Motor neuron (in vitro differentiated cells): ENCODE measurements at places on chromosomes 11 and 22.
A peak's percentile ranks its signal among the peaks of the same experiment; 100 is the strongest.

- ATAC-seq = peak; percentile 95
Measured at GRCh38 chr11:47593934-47594855, at the start of gene C1QTNF4. TSS of gene C1QTNF4 (minus strand) at chr11:47594411. CDS start at chr11:47590810, 3,601 bp downstream.

DNA sequence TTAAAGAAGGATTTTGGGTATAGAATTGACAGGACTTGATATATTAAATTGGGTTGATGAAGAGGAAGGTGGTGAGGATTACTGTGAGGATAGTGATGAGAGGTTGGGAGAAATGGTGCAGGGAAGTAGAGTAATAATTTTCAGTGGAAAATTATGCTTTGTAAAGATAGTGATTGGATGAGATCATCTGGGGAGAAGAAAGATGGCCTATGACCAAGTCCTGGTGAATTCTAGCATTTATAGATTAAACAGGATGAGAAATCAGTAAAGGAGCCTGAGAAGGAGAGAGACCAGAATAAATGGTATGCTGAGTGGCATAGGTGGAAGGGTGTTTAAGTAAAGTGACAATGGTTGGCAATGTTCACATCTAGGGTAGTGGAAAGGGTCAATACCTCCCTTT lies 15.0 kb downstream of the IPO7 start:
- no peak for ATAC-seq

DNA sequence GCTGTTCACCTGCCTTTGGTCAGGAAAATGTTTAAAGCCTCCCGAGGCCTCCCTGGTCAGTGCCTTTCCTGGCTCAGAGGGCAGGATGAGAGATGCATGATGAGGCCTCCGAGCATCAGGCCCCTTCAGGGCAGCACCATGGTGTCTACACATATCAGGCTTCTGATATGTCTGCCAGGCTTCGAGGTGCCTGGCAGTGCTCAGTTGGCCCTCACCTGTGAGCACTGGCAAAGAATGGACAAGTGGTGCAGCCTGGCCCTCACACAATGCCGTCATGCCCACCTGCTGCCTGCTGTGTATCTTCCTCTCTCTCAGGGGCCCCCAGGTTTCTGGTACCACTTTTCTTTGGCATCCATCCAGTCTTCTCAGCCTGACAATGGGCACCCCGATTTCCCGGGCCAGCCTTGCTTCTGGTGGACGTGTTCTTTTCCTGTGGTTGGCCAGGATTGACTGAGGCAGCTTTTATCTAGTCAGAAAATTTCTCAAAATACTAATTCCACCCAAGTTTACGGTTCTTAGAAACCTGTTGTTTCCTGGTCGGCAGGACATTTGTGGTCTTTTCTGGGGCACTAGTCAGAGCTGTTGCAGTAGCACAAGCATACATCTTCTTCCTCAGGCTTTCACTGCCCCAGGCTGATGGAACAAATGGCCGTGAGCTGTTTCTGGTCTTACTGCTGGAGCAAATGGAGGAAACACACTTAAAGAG lies 76.8 kb upstream of the SUSD2 start:
- no peak for ATAC-seq

DNA sequence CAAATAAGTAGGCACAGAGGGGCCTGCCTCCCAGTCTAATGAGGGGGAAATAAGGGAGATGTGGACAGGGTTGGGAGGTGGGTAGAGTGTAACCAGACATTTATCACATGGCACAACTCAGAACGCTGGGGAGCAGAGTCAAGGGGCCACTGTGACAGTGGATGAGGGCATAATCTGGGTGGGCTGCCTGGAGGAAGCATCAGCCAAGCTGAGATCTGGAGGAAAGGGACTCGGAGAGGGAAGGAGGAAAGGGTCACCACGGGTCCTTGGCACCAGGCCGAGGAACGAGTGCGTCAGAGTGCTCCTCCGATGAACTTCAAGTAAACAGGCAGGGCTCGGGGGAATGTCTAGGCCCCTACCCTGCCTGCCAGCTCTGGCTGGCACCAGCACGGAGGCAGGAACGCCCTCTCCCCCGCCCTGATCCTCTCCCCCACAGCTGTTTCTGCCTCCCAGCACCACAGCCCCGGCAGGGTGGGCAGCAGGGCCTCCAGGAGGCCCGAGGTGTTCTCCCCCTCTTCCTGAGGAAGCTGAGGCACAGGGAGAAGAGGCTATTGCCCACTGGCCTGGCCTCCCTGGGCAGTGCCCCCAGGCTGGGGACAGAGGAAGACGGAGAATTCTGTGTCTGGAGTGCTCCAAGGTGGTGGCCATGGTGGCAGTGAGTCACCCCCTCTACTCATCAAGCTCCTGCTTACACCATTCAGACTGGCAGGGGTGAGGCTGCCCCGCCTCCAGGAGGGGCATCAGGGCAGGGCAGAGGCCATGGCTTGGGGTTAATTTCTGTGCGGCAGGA lies 4.2 kb downstream of the ALDH3B1 start:
- no peak for ATAC-seq

GRCh38 chr11:108302121-108302785 lies 79.4 kb downstream of the ATM start:
- ATAC-seq = no peak

DNA sequence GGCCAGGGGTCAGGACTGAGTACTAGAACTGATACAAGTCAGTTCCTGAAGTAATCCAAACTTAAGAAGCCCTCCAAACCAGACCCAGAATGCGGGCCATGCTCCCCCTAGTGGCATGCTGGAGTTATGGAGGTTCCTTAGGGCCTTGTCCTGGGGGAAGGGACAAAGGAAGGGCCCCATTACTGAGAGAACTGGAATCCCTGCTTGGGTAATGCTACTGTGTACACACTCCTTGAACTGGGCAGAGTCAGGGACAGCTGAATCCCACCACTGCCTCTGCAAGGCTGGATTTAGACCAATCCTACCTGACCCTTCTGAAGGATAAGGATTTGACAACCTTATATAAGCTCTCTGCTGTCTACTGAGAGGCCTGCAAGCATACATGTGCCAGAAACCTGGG lies 97.3 kb upstream of the AKIP1 start:
- ATAC-seq = peak; percentile 41

- peak; percentile 32 for ATAC-seq
Measured at GRCh38 chr11:47587723-47588326, 1.3 kb downstream of the FAM180B start.

DNA sequence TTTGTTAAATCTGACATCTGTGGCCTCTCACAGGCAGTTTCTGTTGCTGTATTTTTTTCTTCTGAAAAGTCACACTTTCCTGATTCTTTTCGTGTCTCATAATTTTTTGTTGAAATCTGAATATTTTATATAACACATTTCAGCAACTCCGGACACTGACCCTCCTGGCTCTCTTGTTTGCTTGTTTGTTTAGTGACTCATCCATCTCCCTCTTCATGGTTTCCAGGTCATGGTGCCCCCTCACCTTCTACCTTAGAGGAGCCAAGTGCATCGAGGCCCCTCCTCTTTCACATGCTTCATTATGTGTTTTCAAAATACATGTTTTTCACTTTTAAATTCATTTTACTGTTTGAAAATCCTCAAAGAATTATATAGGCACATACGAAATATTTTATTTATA lies 562.4 kb downstream of the OPCML start:
- no peak for ATAC-seq

DNA sequence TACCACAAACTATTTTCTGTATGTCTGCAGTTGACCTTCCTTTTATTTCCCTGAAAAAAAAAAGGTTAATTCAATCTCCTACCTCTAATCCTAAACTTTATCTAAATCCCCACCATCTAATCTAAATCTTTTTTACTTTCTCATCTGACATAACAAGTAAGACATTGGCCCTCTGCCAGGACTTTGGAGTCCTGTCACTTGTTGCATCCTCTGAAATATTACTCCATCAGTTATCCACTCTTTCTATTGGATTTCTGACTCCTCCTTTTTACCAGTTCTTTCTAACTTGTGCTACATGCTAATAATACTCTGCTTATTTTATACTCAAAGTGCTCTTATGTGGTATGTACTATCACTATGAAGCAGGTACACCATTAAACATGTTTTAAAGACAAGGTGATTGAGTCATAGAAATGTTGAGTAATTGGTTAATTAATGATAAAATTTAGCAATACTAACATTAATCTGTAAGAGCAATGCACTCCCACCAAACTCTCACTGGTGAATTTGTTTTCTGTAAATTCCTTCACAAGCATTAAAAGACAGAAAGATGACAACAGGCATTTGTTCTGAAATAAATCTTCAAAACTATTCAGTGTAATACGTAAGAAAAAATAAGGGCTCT lies 914.2 kb upstream of the RAG2 start:
- ATAC-seq = no peak

- ATAC-seq = no peak
Measured at GRCh38 chr22:27875951-27876350, 43.1 kb downstream of the PITPNB start.

GRCh38 chr11:96062134-96062533 lies 138.2 kb upstream of the MTMR2 start:
- no peak for ATAC-seq

DNA sequence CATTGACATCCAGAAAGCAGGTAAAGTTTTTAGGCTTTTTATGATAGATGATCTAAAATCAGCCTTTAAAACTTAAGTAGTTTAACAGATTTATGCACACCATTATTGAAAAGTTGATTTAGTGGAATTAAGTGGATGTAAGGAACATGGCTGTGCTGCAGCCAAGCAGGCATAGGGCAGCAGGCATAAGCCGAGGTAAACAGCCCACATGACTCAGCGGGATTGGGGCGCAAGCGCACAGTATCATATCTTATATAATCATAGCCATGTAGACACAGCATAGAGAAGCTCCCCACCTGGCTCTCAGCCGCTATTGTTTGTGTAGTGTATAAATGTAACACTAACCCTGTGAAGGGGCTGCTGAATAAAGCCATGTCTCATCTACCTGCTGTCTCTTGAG lies 157.5 kb downstream of the WNT11 start:
- no peak for ATAC-seq
